SJCRH30 (cell line): ENCODE measurements at places on chromosomes 4 and X.

DNA sequence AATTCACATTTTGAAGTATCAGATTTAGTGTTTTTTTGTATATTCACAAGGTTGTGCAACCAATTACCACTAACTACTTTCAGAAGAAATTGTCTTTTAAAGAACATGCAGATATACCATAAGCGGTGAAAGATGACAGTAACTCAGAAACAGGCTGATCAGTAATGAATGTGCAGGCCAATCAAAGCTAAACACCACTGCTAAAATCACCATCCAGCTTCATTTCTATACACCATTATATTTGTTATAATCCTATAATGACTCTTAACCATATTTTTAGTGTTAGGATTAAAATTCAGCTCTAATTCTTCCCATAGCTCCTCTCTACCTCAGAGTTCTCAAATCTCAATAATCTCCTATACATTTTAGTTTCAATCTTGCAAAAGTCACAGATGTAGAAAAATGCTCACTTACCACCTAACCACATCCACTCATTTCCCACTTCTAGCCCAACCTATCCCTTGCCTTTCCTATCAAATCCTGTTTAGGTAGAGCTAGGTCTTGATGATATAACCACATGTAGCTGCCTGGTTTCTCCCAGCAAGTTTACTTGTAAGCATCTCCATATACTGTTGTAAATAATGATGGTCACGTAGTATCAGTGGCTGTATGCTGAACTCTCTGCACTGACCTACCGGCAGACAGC is 16.6 kb downstream of the COQ2 start:
- DNase-seq: no peak

GRCh38 chr4:112973750-112974251 is 75.7 kb upstream of the ANK2 start:
- no peak for DNase-seq

GRCh38 chrX:149611623-149612175 is 16.6 kb upstream of the HSFX2 start:
- no peak for DNase-seq

- no peak for DNase-seq
These were observed 16.1 kb downstream of the IGSF1 start for GRCh38 chrX:131273011-131273410.

GRCh38 chrX:1649621-1650020 is 34.8 kb downstream of the ASMT start:
- peak; percentile 9 for DNase-seq

DNA sequence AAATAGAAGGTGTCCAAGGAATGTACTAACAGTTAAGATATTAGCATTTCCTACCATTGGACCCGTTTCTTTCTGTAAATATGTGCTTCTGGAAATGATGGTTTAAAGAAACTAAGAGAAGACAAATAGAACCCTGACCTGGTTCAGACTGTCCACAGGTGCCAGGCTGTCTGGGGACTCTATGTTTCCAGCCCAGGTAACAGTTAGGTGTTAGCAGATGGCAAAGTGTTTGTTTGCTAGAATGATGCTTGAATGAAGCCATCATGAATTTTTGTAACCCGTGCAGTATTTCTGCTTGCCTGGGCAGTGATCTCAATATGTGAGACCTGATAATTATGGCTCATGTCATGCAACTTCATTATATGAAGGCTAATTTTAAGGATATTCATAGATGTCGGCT is 87.5 kb downstream of the LRRC66 start:
- DNase-seq: no peak

GRCh38 chrX:115958687-115959359 is 211.7 kb upstream of the AGTR2 start:
- DNase-seq: peak; percentile 24

DNA sequence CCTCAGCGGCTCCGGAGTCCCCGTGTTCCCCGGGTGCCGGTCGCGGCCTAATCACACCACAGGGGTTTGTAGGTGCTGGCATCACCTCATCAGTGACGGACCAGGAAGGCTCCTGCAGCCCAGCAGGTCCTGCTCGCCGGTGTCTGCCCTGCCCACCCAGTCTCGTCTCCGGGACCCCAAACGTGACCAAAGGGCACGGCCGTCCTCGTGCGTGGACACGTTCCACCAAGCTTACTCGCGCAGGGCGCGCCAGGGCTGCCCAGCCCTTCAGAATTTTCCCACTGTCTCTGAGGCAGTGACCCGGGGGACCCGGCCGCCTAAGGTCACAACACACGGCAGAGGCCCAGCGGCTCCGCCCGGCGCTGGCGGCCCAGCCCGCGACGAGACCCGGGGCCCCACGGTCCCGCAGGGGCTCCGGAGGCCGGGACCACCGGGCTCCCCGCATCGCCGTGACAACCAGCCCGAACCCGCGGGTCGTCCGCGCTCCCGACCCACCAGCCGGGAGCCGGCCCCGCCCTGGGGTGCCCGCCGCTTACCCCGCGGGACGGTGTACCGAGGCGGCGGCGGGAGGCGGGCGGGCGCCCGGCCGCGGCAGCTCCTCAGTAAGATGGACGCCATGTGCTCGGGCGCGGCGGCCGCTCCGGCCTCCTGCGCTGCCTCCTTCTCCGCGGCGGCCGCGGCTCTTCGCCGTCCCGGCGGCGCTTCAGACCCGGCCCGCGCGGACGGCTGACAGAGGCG is 454 bp downstream of the LETM1 start:
- peak; percentile 22 for DNase-seq

- no peak for DNase-seq
These were observed 34.6 kb upstream of the CABS1 start for GRCh38 chr4:70300215-70300614.

DNA sequence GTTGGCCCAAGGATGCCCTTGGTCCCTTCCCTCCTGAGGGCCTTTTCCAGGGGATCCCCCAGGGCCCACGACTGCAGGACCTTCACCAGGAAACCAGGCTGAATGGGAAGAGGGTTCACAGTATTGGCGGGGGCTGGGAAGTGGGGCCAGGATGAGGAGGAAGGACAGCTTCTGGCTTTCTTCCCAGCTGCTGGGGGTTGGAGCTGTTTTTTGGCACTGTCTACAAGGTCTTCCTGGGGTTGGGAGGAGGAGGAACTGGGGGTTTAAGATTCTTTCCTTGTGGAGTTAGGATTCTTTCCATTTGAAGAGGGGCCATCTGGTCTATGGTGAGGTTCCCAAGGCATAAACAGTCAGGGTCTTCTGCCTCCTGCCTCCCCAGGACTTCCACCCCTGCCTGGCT is 64.8 kb downstream of the KIF4A start:
- DNase-seq: no peak

DNA sequence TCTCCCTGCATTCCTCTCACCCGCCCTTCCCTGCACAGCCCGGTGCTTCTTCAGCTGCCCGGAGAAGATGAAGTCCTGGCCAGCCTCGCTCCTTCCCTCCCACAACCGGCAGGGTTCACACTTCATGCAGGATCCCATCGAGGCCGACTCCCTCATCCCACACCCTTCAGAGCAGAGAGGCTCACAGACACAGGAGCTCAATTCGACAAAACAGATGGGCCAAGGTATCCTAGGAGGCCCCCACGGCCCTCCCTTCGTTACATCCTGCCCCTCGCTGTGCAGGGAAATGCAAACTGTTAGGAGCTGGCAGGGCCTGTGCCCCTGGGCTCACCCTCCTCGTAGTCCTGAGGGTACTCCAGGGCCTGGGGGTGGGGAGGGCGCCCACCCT is 238.1 kb downstream of the DHRSX start:
- no peak for DNase-seq
